ENCODE measurements at places on chromosomes 3 and 15.

DNA sequence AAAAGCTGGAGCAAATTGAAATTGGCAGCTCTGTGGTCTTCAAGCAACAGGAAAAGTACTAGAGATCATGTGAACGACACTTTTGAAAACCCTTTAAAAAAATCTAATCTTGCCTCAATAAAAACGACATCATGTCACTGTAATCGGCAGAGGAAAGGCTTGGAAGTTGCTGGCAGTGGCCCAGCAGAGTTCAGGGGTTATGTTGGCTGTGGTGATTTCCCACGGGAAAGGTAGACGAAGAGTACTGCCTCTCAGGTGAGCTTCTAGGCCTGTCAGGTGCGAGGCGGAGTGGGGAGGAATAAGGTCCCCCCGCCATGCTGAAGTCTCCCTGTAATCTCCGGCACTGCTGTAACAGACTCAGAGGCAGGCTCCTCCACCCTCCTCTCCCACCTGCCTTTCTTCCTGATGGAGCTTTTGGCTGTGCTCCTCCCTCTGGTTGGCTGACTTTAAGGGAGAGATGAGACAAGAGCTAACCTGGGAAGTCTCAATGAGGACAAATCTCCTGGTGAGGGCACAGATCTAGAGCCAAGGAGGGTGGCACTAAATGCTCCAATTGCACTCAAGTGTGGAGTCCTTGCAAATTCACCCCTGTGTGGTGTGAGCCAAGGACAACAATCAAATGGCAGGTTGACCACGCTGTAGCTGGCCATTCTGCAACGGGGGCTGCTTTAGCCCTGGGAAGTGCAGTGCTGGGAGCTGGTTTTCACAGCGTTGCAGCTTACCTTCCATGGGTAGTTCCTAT is 18.7 kb upstream of the HES1 start:
- no peak for DNase-seq

DNA sequence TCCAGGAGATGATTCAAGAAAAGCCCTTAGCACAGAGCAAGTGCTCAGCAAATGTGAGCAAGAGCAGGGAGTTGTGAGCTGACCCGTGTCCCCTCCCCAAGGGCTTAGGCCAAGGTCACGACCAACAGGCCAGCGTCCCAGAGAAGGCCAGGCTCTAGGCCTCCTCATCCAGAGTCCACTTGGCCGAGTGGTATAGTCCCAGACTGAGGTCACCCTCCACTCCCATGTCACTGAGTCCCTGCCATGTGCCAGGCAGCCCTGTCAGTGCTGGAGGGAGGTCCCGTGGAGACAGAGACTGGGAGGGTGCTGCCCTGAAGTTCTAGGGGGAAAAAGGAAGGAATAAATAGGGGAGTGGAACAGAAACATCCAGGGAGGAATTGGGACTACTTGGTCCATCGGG is 44.0 kb downstream of the TPRA1 start:
- no peak for DNase-seq

DNA sequence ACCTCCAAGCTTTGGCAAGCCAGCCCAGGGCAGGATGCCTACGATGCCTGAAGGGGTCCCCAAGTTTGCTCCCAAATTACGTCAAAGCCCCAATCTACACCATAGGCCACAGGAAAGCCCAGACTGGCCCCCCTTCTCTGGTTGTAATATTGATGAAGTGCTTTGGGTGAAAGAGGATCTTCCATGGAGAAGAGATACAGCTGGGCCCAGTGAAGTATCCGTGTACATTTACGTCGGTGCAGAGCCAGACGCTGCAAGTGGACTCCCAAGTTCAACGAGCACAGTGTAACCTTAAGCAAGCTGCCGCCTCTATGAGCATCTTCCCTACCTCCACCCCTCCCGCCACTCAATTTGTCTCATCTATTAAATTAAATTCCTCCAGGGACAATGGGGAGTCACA is 100.1 kb upstream of the TPM1 start:
- no peak for DNase-seq

GRCh38 chr3:181610973-181611265 is 100.8 kb upstream of the SOX2 start:
- DNase-seq: no peak

DNA sequence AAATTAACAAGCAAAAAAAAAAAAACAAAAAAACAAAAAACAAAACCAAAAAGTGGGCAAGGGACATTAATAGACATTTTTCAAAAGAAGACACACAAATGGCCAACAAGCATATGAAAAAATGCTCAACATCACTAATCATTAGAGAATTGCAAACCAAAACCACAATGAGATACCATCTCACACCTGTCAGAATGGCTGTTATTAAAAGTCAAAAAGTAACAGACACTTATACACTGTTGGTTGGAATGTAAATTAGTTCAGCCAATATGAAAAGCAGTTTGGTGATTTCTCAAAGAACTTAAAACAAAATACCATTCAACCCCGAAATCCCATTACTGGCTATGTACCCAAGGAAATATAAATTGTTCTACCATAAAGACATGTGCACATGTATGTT is 222.4 kb upstream of the CD96 start:
- no peak for DNase-seq

- no peak for DNase-seq
Measured at GRCh38 chr3:119536757-119537156, 22.7 kb downstream of the CD80 start.

- DNase-seq: no peak
Measured at GRCh38 chr15:40872791-40873693, 992 bp downstream of the RHOV start.

GRCh38 chr3:72724070-72724469 is 124.2 kb downstream of the SHQ1 start:
- no peak for DNase-seq

DNA sequence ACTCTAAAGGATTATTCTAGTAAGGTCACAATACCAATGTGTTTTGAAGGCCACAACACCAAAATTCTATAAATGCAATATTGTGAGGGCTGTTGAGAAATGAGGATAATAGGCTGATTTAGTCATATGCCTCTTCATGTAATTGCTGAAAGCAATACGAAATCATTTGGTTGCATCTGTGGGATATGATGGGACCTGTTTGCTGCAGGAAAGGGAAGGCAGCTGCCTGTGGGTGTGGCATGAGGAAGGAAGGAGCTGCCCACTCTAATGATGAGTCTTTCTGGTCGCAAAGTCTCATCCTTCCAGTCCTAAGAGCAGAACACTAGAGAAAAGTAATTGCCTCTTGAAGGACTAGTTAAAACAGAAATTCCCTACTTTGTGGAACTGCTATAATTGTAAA is 245.3 kb upstream of the ZPLD1 start:
- DNase-seq: no peak

DNA sequence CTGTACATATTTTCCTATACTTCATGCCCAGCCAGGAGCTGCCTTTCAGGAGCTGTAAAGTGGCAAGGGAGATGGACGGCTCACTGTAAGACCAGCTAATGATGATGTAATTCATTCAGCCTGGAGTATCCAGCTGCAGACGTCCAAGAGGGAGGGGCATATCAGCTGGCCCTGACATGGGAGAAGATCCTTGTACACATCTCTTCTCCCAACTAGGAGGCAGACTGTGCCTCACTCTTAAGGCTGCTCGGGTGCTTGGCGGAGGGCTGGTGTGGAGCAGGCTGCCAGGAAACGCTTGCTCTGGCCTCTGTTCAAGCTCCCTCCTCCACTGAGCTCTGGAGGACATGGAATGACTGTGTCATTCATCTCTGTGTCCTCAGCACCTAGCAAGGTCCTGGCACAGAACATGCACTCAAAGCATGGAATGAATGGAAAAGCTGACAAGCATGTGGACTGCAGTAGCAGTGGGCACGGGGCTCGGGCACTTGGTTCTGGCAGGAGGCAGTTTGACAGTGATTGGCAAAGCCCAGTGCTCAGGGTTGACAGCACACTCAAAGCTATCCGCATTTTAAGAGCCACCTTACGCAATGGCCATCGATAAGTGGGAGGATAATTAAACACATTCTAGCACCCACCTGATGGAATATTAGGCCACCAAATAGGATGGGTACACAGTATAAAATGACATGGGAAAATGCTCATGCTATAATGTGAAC is 72.4 kb downstream of the TBC1D2B start:
- DNase-seq: no peak

DNA sequence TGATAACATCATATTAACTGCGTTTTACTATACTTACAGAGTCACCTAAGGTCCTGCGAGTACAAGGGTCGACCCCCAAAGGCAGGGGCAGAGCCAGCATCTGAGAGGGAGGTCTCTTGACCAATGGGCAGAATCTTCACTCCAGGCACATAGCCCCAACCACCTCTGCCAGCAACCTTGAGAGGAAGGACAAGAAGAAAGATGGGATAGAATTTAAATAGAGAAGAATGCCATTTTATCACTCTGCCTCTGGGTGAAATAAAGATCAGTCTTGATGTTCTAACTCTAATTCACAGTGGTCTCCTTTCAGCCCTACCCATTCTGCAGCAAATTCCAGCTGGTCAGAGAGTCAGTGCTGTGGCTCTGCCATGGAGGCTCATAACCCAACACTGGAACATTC is 26.5 kb downstream of the KNG1 start:
- DNase-seq: no peak

GRCh38 chr3:15653321-15653720 is 51.8 kb downstream of the BTD start:
- no peak for DNase-seq

DNA sequence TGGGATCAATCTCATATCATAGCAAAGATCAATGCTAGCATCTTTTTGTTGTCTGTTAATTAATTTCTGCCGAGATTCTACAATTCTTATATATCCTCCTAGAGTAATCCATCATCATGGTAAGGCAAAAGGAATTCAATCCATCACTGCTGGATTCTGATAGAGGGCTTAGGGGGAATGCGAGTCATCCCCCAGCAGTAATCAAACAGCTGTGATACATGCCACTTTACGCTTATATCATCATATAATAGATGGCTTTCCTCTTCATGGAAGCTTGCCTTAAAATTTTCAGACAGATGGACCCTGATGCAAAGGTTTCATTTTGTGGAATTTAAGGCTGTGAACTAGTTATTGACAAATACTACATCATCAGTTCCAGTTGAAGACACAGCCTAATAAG is 645.9 kb downstream of the CADM2 start:
- no peak for DNase-seq

DNA sequence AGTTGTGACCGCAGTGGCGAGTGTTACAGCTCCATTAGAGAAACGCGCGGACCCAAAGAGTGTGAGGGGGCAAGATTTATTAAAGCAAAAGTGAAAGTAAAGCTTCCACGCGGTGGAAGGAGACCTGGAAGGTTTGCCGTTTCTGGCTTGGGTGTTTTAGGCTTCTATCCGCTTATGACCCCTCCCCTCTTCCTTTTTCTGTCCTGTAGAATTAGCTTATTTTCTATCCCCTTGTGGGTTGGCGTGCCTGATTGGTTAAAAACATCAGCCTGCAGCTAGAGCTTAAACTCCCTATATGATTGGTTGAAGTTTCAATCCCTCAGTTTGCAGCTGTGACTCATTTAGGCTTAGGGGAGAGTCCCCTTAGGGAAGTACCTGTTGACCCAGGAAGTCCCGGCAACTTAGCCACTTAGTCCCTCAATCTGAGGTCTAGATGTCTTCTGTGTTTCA is 39.6 kb downstream of the C3orf38 start:
- no peak for DNase-seq

- no peak for DNase-seq
Measured at GRCh38 chr3:188133646-188134045, 20.3 kb upstream of the LPP start.

DNA sequence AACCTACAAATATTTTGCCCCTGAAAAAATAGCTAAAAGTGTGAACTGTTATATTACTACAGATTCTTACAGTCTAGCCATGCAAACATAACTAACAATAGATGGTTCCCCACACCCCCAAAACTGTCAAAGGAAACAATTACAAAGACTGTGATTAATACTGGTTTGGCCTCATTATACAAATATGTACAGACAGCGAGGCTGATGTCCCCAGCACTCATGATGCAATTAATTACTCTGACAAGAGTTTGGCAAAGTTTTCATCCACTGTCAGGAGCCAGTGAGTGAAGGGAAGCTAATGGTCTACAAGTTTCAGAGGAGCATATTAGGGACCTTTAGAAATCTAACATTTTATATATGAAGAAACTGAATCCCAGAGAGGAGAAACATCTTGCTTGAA is 61.0 kb downstream of the HMG20A start:
- no peak for DNase-seq

GRCh38 chr3:187593451-187593850 is 76.7 kb downstream of the SST start:
- no peak for DNase-seq

DNA sequence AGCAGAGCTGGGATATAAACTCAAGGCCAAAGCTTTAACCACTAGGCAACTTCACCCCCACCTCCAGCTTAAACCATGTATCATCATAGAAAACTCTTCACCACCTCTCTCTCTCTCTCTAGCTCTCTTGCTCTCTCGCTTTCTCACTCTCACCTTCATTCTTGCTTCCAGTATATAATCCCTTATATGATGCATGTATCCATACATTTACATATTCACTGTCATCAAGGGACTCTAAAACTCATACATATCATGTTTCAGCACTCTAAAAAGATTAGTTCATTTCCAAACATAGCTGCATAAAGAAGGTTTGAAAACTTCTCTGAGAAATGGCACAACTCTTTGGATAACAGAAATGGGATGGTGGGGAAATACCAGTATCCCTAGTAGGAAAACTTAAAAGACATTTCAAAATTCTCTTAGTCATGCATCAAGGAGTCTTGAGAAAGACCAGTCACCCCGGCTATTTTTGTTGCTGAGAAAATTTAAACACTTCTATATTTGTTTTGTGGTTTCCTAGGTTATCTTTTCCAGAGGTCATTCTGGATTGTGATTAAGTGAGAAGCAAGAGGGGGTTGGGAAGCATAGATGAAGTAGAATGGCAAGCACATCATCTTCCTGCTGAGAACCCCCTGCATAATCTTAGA is 447.8 kb upstream of the THBS1 start:
- DNase-seq: no peak

GRCh38 chr15:38555686-38556334 is 8.8 kb downstream of the RASGRP1 start:
- no peak for DNase-seq

GRCh38 chr3:31094048-31094447 is 199.6 kb upstream of the GADL1 start:
- DNase-seq: no peak

- no peak for DNase-seq
Measured at GRCh38 chr3:99859825-99860224, 42.2 kb downstream of the CMSS1 start.

DNA sequence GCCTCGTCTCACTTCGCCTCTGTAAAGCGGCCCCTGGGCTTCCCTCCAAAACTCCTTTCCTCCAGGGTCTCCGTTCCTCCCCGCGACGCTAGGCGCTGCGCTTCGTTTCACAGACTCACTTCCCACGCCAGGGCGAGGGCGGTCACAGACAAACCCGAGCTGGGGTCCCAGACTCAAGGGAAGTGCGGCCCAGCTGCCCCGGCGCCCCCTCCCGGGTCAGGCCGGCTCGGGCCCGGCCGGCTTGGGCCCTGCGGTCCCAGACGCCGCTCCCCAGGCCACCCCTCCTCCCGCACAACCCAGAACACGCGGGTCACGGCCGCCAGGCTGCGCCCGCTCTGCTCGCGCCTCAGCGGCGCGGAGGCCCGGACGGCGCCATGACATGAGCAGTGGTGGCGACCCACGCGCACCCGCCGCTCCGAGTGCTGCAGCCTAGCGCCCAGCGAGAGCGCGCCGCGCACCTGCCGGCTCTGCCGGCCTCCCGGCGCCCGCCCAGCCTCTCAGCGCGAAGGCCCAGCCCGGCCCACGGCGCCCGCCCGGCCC is 547 bp downstream of the NUP210 start:
- peak; percentile 65 for DNase-seq

- DNase-seq: no peak
Measured at GRCh38 chr3:44020143-44020542, 221.5 kb upstream of the TOPAZ1 start.

- DNase-seq: no peak
Measured at GRCh38 chr3:123397921-123398785, 50.7 kb downstream of the ADCY5 start.
